CD4-positive, CD25-positive, alpha-beta regulatory T cell (primary cell): ENCODE measurements at places on chromosomes 3 and 15. TPM values are rescaled to one million over a fixed set of nuclear protein-coding genes. Genes with fewer than 3 reads are reported as not detected.

NEK10 gene
- 3.9 TPM for total RNA-seq

HYKK gene
- 1.6 TPM for total RNA-seq

CFAP100 gene
- total RNA-seq, result not detected

ZNF770 gene
- 34.1 TPM for total RNA-seq

CNTN6 gene
- not detected for total RNA-seq

IGSF11 gene
- not detected for total RNA-seq

MCTP2 gene
- 6.4 TPM for total RNA-seq

IL17RE gene
- 4.3 TPM for total RNA-seq

RPSA gene
- 1,171 TPM for total RNA-seq

CD80 gene
- total RNA-seq, result 24.2 TPM

COL6A5 gene
- not detected for total RNA-seq

PGBD4 gene
- total RNA-seq, result 3.6 TPM

FILIP1L gene
- total RNA-seq, result 0.37 TPM

LEKR1 gene
- total RNA-seq, result 0.99 TPM

PTH1R gene
- total RNA-seq, result not detected

TM4SF4 gene
- not detected for total RNA-seq

TRPM1 gene
- total RNA-seq, result not detected

ANKRD34C gene
- total RNA-seq, result not detected

KLHL40 gene
- not detected for total RNA-seq

SCG5 gene
- total RNA-seq, result 1.7 TPM

GOLGA6L10 gene
- 2.3 TPM for total RNA-seq

MORC1 gene
- 0.12 TPM for total RNA-seq

A4GNT gene
- not detected for total RNA-seq

CCR8 gene
- 87.2 TPM for total RNA-seq

CDC25A gene
- total RNA-seq, result 0.72 TPM

MAP3K13 gene
- total RNA-seq, result 3.7 TPM

ACKR2 gene
- total RNA-seq, result not detected

GPR160 gene
- 0.37 TPM for total RNA-seq

OR5H1 gene
- not detected for total RNA-seq

CRYGS gene
- 2.1 TPM for total RNA-seq

MUC4 gene
- not detected for total RNA-seq
